ENCODE measurements at places on chromosomes 6 and 20.

DNA sequence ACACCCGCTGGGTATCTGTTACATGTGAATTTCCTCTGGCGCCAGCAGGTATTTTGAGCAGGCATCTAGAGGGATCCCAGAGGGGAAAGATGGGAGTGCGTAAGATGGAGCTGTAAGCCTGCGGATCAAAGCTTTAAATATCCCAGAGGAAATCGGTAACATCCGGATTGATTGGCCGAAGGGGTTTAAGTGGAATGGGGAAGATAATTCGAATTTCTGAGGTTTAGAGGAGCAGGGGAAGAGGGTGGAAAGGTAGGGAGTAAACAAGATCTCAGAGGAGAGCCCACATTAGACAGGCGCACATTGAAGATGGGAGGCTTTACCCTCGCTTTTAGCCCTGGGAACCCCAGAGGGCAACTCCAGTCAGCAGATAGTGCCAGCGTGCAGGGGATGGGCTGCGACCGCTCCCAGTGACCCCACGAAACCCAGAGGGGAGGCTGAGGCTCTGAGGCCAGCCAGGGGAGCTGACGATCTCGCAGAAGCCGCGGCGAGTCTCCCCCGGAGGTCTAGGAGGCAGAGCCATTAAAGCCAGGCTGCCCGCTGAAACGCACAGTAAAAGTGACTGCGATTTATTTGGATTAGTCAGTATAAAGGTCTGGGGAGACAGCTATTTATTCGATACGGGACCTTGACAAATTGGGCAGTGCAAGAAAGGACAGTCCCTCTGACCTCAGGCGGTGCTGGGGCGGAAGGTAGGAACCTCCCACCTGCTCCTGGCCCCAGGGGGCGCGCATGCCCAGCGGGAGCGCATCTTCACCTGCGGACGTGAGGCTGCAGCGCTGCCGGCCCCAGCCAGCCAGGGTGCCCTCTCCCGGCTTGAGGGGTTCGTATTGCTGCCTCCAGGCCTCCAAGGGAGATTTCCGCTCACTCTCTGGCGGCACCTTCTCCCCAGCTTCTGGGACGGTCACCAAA lies 34.3 kb upstream of the TCF21 start:
- DNase-seq: no peak

DNA sequence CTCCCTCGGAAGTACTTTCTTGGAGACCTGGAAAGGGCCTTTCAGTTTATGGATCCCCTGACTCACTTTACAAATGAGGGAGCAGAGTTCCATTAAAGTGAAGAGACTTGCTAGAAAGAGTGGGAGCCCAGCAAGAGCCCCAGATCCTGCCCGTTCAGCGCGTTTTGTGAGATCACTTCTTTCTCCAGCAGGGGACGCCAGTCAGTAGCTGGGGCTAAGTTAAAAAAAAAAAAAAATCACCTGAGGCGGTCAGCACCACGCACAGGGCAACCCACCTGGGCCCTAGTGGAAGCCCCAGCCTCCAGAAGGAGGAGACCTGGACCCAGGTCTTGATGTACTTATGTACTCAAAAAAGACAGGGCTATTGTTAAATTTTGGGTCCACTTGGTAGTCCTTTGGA lies 274.5 kb upstream of the RNF24 start:
- DNase-seq: no peak

- DNase-seq: peak; percentile 40
Measured at GRCh38 chr20:19995220-19995863, 21.8 kb upstream of the NAA20 start.

- no peak for DNase-seq
Measured at GRCh38 chr6:12173661-12174060, 116.5 kb upstream of the EDN1 start.

DNA sequence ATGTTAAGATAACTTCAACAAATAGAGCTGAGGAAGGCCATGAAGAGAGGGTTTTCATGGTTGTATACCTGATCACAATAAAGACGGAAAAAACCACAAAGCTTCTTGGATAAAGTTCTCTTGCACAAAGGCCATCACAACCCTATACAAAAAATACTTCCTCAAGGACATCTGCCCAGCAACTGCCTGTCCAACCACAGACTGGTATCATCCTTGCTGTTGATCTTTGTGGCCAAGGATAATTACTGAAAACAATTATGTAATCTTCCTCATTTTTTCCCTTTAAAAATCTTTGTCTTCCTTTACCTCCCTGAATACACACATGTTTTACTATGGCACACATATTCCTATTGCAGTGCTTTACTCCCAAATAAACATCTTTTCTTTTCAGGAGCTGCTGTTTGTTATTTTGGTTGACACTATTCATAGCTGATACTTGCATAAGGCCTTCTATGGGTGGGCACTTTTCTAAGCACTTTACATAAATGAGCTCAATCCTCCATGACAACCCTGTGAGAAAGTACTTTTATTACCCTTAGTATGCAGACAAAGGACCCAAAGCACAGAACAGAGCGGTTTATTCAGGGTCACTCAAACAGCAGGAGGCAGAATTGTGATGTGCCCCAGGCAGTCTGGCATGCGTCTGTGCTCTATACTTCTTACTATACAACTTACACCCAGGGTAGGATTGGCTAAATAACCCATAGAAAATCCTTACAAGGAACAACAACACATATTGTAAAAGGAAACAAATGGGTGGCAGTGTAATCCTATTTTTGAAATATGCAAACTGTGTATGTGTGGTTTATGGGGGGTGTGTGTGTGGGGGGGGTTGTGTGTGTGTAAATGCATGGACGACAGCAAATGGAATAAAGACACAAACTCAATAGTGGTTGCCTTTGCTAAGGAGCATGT lies 35.1 kb downstream of the SNRNP48 start:
- no peak for DNase-seq

DNA sequence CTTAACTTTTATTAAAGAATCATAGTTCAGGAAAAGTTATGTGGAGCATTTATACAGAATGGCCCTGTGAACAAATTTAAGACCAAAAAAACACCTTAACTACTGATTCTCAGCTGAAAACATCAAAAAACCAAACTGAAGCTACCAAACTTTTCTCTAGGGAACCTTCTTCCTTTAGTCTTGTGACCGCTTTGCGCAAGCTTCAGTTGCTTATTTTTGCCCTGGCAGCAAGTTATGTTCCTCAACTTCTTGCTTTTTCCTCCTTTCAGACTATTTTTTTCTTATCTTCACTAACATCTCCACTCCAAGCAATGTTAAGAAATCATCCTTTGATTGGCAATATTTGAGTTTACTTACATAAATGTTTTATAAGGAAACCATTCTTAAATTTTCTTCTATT lies 100.1 kb downstream of the MYB start:
- DNase-seq: no peak

GRCh38 chr6:11632231-11632630 lies 94.7 kb downstream of the TMEM170B start:
- no peak for DNase-seq

DNA sequence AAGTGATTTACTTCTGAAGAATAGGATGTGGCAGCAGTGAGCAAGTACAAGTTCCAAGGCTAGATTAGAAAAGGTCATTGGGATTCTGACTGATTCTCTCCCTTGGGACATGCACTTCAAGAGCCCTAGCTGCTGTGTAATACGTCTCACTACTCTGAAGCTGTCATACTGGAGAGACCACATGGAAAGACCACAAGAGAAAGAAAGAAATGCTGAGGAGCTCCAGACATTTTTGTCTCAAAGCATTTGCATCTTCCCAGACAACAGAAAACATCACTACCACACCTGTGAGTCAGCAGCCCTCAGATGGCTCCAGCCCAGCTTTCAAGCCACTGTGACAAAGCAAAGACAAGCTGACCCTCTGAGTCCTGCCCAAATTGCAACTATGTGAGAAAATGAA lies 20.7 kb downstream of the TENT5A start:
- DNase-seq: no peak

- no peak for DNase-seq
Measured at GRCh38 chr6:77986380-77987034, 333.7 kb downstream of the MEI4 start.

DNA sequence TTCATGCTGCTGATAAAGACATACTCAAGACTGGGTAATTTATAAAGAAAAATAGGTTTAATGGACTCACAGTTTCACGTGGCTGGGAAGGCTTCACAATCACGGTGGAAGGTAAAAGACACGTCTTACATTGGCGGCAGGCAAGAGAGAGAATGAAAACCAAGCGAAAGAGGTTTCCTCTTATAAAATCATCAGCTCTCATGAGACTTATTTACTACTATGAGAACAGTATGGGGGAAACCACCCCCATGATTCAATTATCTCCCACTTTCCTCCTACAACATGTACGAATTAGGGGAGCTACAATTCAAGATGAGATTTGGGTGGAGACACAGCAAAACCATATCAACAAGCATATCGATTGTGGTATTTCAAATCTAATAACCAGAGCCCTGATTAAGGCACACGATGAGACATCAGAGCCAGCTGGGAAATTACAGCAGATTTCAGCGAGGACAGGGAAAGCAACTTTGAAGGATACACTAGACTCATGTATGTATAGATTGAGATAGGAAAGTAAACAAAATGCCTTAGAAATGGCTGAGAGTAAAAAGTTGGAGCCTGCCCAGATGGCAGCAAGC lies 129.8 kb upstream of the GJE1 start:
- no peak for DNase-seq

GRCh38 chr6:54020334-54020733 lies 90.9 kb upstream of the MLIP start:
- DNase-seq: no peak

DNA sequence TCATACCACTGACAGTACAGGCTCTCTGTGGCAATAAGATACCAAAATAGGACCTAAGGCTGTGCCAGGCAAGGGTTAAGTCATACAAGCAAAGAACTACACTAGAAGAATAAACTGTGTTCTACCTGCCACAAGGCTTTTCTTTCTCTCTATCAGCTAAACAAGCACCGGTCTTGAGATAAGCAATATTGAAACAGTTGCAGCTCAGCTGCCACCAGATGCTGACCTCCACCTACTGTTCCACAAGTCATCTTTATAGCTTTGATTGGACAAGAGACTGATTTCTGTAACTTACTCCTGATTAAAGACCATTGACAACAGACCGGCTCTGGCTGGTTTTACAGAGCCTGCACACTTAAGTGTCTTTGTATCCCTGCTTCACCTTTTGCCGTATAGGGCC lies 24.1 kb downstream of the SCP2D1 start:
- DNase-seq: no peak

Measured in hematopoietic multipotent progenitor cell treated with erythropoietin and hydrocortisone succinate and interleukin-3 and kit ligand, for 15 days (in vitro differentiated cells).